ENCODE measurements at places on chromosomes 7 and 10.

- no peak for DNase-seq
These were observed 658.6 kb downstream of the CCSER2 start for GRCh38 chr10:84987039-84987438.

GRCh38 chr10:130226012-130226411 lies 89.8 kb downstream of the GLRX3 start:
- DNase-seq = no peak

GRCh38 chr10:131480066-131480465 lies 168.5 kb upstream of the TCERG1L start:
- DNase-seq = no peak

DNA sequence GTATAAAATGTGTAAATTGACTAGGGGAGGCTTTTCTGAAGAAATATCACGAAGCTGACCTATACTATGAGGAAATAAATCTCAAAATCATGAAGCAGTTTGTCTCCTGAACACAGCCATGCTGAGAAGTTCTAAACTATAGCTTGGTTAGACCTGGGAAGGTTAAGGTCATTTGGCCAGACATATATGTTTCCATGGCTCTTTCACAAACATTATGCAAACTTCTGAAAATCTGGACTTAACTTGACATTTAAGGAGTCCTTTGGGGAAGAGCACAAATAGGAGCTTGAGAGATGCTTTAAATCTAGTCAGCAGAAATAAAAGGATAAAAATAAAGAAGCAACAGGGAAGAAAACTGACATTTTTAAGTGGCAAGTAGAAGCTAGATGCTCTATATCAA lies 115.9 kb upstream of the MEOX2 start:
- DNase-seq = no peak

GRCh38 chr7:77465256-77465655 lies 49.1 kb upstream of the GSAP start:
- DNase-seq = no peak

- no peak for DNase-seq
These were observed 72.6 kb upstream of the STEAP1 start for GRCh38 chr7:90081621-90082020.

DNA sequence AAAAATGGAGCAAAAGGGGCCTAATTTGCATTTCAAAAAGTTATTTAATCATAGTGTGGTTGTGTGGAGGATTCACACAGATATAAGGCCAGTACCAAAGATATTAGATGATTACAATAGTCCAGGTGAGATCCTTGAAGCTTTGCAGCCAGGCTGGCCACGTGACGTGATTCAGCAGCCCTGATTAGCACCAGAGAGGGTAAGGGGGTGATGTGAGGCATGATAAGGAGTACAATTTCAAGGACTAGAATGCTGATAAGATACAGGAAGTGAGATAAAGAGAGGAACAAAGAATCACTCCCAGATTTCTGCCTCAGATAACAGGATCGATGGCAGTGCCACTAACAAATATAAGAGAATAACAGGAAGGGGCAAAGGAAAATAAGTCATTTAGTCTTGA lies 108.4 kb upstream of the PALS2 start:
- DNase-seq = no peak

DNA sequence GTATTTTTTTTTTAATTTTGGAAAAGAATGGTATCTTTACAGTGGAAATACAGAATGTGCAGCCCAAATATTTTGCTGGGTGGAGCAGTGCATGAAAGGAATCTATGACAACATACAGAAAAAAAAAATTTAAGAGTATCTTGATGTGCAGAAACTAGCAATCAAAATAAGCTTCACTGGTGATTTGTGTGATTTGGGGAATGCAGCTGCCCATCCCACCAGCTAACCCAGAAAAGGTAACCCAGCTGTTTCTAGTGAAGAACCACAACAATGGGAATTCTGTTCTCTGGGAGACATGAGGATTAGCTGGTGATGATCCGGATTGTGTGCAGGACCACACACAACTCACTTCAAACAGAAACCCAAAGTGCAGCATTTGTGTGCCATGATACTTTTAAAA lies 375.5 kb downstream of the SEMA3D start:
- DNase-seq = no peak

DNA sequence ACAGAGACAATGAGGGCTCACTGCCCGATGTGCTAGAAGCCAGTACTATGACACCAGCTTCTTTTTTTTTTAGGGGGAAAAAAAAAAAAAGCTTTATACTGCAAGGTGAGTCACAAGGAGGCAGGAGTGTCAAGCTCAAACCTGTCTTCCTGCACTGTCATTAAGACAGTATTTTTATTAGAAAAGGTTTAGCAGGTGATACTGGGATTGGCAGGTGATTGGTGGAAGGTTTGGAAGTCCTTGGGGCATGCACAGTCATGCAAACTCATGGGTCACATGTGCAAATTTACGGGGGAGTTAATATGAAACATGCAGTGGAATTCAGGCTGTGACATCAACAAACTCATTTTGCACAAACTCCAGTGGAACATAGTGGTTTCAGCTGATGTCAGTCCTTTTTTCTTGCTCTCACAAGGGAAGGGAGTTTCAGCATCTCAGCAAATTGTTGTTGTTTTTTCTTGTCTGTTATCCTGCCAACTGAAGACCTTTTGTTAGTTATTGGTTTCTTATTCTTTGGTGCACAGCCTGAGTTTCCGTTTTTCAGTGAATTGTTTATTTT lies 530.6 kb downstream of the ANKRD7 start:
- no peak for DNase-seq

DNA sequence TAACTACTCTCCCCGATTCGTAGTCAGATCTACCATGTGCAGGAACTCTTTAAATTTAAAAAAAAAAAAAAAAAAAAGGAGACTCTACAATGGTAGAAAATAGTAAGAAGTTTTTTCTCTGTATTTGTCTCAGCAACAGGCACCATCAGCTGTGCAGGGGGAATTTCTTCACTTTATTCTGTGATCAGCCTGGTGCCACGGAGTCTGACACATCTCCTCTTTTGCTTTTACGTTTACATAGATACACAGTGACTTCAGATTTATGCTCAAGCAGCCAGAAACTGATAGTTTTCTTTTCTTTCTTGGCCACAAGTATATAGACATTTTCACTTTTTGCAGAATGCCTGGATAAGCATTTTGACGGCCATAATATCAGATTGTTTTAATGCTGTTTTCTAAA lies 190.6 kb upstream of the AKR1E2 start:
- DNase-seq = no peak

DNA sequence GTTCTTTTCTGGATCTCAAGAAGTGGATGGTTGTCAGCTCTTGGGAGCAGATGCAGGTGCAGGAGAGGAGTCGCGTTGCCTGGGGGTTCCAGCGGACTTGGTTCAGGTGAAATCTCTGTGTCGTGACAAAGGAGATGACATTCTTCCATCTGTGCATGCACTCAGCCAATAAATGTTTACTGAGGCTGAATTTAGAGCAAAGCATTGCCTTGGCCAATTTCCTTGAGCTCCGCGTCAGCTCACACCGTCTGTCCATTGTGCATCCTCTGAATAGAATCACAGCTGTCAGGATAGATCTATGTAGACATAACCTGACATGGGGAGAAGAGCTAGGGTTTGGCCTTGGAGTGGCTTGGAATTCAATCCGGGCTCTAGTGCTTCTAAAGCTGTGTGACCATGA lies 343.7 kb downstream of the GLRX3 start:
- DNase-seq = no peak

GRCh38 chr10:33248638-33249037 lies 85.8 kb downstream of the NRP1 start:
- DNase-seq = no peak

DNA sequence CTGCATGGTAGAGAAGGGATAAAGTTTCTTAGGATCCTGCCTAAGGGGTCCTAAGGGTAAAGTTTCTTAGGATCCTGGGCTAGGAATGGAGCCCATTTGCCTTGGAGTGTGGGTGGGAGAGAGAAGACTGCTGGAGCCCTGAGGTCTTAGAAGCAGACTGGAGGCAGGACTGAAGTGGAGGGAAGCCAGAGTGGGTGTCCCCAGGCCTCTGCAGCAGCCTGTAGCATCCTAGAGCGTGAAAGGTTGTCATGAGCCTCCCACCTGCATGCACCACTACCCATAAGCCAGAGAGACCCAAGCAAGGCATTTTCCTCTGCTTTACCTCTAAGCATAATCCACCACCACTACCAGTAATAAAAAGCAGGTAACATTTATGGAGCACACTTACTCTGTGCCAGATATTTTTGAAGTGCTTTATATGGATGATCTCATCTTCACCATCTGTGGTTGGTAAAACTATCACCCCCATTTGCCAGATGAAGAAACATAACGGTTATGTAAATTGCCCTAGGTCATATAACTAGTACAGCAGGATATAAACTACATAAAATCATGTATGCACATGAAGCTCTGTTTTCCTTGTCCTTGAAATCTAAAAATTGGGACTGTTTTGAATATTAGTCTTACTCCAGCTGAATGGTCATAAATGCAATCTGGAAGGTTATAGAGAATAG lies 103.5 kb upstream of the CCDC6 start:
- no peak for DNase-seq

GRCh38 chr7:81990395-81990794 lies 220.5 kb upstream of the HGF start:
- no peak for DNase-seq

- no peak for DNase-seq
These were observed 3.0 kb downstream of the GPRIN2 start for GRCh38 chr10:46553238-46554049.

GRCh38 chr7:29030781-29031275 lies 72.7 kb upstream of the TRIL start:
- DNase-seq = no peak

DNA sequence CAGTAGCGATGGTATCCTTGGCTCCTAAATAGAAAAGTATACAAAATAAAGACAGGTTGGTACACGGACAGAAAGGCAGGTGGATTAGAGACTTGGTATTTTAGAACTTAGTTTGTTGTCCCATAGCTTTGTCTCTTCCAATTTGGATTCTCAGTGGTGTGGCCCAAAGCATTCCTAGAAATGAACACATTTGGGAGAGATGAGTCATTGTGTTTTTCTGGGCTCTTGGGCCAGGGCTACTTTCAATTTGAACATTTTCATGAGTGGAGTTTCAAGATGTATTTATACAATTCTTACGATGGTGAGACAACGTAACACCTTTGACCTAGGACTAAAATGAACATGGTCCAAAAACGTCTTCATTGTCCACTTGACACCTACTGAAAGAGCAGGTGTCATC lies 225.1 kb upstream of the YAE1 start:
- DNase-seq = no peak

- DNase-seq = no peak
These were observed 28.6 kb downstream of the JAZF1 start for GRCh38 chr7:28151965-28152364.

DNA sequence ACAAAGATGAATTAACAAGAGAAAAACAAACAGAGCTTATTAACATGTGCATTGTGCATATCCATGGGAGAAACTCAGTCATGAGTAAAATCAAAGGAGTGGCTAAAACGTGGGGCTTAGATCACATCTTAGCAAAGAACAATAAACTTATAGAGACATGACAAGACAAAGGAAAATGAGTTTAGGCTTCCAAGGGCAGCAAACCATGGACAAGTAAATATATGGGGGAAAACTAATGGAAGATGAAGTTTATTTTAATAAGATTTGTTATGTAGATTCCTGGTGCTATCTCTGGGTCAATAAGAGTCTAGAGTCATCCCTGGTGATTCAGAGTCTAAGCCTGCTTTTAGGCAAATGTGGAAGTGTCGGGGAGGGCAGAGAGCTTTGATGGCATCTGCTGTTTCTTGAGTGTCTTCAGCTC lies 87.2 kb upstream of the PLPP4 start:
- no peak for DNase-seq

GRCh38 chr7:27071622-27072390 lies 24.0 kb downstream of the HOXA1 start:
- no peak for DNase-seq

DNA sequence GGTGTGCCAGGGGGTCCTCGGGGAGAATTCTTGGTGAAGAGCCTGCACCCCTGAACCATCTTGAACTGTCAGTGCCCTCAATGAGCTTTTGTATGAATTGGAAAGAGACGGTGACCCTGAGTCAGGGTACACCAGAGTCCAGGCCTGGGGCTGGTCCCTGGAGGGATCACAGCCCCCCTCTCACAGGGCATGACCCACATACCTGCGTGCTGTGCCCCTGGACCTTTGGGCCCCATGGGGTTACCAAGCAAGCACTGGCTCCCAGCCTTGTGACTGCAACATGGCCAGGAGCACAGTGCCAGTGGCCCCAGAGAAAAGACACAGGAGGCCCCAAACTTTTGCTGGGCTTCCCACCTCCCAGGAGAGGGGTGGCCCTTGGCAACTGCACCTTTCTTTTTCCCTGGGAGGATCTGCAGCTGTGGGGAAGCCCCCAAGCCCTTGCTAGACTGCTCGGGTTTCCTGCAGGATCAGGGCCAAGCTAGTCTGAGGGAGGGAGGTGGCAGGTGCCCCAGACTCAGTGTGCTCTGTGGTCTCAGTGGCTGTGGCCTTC lies 153.5 kb downstream of the ZNF248 start:
- DNase-seq = no peak

DNA sequence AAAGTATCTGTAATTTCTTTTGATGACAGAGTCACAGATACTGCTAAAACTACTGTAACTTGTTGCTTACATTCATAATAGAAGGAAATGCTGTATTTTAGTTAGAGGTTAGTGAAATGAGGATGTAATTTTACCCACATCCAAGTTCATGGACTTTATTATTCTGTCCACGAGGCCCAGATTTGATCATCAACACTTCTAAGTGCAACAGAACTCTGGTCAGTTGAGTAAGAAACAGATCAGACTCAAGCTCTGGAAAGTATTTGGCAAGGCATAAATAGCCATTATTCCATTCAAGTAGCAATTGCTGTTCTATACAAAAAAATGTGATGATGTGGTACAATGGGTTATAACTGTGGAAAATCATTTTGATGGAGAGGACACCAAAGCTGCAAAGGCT lies 22.3 kb downstream of the ACADSB start:
- no peak for DNase-seq

GRCh38 chr7:20229646-20230500 lies 12.7 kb upstream of the MACC1 start:
- DNase-seq = no peak

GRCh38 chr7:128937271-128937646 lies 468 bp upstream of the IRF5 start:
- DNase-seq = no peak

GRCh38 chr10:89845541-89846280 lies 144.3 kb downstream of the KIF20B start:
- DNase-seq = no peak

- peak; percentile 86 for DNase-seq
These were observed 40.2 kb upstream of the ZNF518A start for GRCh38 chr10:96089670-96090462.

GRCh38 chr7:134458341-134458805 lies 527 bp downstream of the AKR1B1 start:
- no peak for DNase-seq

DNA sequence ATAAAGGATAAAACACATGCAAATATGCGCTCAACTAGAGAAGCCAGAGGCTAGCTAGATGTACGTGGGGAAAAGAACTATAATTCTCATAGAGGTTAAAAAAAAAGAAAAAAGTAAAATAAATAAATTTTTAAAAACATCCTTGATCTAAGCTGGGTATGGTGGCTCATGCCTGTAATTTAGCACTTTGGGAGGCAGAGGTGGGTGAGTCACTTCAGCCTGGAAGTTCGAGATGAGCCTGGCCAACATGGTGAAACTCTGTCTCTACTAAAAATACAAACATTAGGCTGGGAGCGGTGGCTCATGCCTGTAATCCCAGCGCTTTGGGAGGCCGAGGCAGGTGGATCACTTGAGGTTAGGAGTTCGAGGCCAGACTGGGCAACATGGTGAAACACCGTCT lies 18.6 kb upstream of the HSPA12A start:
- no peak for DNase-seq
